ENCODE measurements at places on chromosomes 4 and X.

GRCh38 chr4:152094970-152095700 lies 334.3 kb upstream of the GATB start:
- DNase-seq, result no peak

- peak; percentile 1 for DNase-seq
These were observed 744.5 kb upstream of the FAM241A start for GRCh38 chr4:111400741-111401140.

GRCh38 chrX:129461801-129462456 lies 61.4 kb downstream of the SMARCA1 start:
- DNase-seq, result no peak

GRCh38 chr4:46931981-46932380 lies 22.9 kb upstream of the COX7B2 start:
- DNase-seq, result no peak

DNA sequence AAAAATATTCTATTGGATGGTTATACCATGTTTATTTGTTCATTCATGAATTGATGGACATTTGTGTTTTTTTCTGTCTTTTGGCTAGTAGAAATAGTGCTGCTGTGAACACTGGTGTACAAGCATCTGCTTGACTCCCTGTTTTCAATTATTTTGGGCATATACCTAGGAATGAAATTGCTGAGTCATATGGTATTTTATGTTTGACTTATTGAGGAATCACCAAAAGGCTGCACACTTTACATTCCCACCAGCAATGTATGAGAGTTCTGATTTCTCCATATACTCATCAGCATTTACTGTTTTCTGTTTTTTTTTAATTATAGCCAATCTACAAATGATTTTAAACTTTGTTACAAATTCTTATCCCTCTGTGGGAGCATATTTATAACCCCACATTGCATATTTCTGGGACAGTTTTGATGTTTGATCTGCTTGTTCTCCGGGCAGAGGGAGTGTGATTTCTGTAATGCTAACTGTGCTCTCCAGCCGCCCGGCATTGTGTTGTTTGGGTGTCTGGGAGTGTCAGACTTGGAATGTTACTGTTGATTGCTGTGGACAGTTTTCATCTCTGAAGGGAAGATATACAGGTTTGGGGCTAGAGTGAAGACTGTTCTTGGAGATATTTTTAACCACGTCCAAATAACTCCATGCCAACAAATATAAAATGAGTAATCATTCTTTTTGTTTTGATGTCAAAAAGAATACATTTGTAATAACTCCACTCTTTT lies 60.5 kb upstream of the PGRMC2 start:
- DNase-seq, result no peak

DNA sequence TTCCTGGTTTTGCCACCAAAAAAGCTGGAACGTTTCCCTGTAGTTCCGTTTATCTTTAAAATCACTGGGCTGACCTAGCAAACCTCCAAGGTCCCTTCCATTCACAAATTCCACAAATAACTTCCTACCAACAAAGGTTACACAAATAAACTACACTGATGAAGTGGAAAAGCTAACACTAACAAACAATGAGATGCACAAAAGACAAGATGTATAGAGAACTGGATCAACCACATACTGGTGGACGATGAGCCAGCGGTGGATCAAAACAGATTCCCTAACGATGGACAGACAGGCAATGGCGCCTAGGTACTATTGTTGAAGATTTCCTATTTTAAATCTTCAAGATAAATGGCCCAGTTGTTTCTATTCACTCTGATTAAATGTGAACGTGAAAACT lies 15.5 kb downstream of the AFAP1 start:
- no peak for DNase-seq

DNA sequence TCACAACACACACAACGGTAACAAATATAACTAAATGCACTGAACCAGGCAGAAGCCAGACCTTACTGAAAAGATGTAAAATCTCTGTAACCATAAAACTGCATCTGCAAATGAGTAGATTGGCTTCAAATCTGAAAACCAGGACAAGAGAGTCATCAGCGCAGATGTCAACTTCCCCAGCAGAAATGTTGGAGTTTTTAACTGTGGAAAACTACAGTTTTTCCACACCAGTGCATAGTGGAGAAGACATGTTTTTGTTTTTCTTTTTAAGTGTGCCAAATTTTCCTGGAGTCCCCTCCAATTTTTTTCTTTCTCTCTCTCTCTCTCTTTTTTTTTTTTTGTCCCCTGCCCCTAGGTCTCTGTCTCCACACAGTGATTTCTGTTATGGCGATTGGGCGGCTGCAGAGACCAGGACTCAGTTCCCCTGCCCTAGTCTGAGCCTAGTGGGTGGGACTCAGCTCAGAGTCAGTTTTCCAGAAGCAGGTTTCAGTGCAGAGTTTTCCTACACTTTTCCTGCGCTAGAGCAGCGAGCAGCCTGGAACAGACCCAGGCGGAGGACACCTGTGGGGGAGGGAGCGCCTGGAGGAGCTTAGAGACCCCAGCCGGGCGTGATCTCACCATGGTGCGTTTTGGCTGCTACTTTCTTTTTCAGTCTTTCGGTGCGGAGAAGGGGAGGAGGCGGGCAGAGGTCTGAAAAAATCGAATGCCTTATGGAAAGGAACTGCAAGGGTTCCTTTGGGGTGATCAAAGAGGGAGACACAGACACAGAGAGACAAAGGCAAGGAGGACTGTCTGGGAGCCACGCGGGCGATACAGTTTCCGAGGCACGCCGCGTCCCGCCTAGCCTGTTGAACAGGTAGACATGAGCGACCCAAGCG lies at the start of gene GUCY1A1:
Gene GUCY1A1 (plus strand): TSS at position 505 of the 878 bp plus-strand sequence. CDS start 30,020 bp downstream, outside the sequence.
- DNase-seq, result no peak

DNA sequence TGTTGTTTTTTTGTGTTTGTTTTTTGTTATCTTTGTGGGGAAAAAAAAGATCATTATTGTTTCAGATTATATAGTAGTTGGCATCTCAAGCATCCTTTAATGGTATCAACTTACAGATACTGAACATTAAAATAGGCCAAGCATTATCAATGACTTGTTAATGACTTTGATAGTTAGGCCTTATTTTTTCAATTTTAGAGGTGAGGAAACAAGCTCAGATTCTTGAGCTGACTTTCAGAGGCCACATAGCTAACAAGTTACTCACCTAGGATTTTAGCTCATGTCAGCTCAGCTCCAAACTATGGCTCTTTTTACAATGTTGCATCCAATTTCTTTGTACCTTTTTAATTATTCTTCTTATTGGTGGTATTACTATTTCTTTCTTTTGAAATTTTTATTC lies 471 bp upstream of the PLAC8 start:
- no peak for DNase-seq

DNA sequence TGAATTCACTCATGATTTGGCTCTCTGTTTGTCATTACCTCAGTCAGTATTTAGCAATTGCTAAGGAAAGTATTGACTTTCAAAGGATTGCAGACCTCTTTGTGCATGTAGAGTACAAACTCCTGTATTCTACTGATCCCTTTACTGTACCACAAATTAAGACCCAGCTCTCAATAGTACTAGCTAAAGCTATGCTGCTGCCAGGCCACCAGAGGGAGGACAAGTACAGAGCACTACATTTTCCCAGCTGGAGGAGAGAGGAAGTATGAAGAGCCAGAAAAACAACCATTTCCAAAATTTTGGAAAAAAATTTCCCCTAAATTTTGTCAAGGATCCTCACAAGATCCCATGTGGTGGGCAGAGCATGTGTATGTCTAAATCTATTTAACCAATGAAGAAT lies 175.0 kb upstream of the MTMR8 start:
- no peak for DNase-seq

DNA sequence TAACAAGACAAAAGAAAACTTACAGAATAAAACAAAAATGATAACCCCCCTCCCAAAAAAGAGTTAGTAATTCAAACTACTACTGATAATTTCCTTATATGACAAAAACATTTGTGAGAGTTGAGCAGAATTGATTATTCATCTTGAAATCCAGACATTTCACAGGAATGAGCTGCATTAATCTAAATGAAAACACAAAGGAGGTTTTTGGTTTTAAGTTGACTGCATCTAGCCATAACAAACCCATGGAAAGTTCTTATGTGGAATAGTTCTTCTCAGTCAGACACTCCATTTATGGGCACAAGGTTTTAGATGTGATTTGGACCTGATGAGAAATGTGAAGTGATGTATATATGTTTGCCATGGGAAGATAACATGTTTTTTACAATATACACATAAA lies 95.4 kb downstream of the VCX2 start:
- DNase-seq, result no peak

DNA sequence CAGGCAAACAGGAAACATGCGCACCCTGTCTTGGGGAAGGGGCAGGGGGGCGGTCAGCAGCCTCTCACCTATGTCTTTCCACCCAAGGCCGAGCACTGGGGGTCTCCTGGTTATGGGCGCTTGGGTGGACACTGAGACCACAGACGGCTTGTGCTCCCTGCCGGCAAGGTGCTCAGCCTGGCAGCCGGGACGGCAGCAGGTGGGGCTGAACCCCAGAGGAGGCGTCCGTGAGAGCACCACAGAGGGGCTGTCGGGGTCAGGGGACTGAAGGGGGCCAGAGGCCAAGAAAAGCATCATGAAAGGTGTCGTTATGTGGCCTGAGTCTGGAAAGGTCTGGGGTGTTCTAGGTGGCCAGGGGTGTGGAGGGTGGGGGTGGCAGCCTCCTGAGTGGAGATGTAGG lies 19.6 kb downstream of the DOK7 start:
- no peak for DNase-seq

DNA sequence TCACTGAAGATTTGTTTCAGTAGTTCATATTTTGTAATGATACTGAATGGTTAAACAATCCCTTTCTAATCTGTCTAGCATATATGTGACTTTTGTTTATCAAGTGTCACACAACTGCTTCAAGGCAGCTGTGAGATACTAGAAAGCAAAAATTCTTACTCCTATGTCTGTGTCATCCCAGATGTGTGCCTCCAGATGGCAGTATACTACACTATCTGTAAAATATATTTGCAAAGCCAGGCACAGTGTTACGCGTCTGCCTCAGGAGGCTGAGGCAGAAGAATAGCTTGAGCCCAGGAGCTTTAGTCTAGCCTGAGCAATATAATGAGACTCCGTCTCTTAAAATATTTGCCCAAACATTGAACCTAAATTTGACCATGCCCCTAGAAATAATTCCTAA lies 4.0 kb downstream of the NUDT10 start:
- no peak for DNase-seq

GRCh38 chrX:133741303-133741702 lies 244.1 kb downstream of the GPC3 start:
- DNase-seq, result no peak

DNA sequence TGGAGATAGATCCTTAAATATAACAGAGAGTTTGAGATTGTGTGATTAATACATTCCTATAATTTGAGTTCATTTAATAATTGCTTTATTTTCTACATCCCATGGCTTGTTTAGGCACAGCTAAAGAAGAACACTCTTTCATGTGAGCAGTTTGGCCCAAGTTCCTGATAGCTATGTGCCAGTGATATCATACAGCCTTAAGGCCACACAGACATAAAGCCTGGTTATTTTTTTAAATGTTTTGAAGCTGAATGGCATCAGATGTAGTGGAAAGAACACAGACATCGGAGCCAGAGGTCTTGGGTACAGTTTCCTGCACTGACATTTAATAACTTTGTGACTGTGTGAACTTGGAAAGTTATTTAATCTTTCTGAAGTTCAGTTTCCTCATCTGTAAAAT lies 7.0 kb upstream of the NDNF start:
- no peak for DNase-seq

- no peak for DNase-seq
These were observed 23.5 kb downstream of the GAB3 start for GRCh38 chrX:154727418-154727817.

GRCh38 chr4:107212565-107212964 lies 176.5 kb upstream of the DKK2 start:
- DNase-seq, result no peak

- DNase-seq, result no peak
These were observed 100.9 kb downstream of the TTC29 start for GRCh38 chr4:146844761-146845160.

GRCh38 chr4:72300126-72300525 lies 268.3 kb downstream of the NPFFR2 start:
- DNase-seq, result no peak

DNA sequence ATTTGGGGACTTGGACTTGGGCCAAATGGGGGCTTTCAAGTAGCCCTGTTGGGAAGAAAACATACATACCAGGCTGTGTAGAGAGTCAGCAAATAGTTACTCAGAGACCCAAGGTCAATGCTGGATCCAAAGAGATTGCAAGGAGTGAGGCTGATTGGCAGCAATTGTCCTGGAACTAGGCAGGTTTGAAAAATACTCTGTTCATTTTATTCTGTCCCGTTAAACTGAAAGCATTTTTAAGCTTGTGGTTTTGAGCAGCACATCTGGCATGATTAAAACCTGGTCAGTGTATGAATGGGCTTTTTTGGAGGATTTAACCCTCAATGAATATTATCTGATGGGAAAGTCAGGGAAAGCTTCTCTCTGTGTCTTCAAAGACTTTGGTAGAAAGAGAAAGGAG lies 294.3 kb upstream of the BOD1L1 start:
- no peak for DNase-seq

GRCh38 chr4:88109123-88109881 lies 49.1 kb downstream of the ABCG2 start:
- no peak for DNase-seq

DNA sequence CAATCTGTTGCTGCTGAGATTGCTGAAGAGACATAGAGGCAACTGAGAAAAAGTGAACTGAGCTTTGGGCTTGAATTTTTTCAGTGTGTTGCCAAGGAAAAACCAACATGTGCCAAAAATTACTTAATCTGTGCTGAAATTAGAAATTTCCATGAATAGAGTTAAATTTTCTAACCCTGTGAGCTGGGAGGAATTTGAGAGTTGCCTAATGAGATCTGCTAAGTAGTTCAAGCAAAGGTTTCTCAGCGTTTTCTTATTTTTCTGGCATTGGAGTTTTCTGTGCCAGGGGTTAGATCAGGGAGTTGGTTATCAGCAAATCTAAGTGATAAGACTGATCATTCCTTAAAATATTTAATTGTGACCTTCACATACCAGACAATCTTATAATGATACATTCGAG lies 457.5 kb upstream of the GNPDA2 start:
- no peak for DNase-seq

GRCh38 chr4:159062381-159062780 lies 40.5 kb upstream of the RAPGEF2 start:
- no peak for DNase-seq

DNA sequence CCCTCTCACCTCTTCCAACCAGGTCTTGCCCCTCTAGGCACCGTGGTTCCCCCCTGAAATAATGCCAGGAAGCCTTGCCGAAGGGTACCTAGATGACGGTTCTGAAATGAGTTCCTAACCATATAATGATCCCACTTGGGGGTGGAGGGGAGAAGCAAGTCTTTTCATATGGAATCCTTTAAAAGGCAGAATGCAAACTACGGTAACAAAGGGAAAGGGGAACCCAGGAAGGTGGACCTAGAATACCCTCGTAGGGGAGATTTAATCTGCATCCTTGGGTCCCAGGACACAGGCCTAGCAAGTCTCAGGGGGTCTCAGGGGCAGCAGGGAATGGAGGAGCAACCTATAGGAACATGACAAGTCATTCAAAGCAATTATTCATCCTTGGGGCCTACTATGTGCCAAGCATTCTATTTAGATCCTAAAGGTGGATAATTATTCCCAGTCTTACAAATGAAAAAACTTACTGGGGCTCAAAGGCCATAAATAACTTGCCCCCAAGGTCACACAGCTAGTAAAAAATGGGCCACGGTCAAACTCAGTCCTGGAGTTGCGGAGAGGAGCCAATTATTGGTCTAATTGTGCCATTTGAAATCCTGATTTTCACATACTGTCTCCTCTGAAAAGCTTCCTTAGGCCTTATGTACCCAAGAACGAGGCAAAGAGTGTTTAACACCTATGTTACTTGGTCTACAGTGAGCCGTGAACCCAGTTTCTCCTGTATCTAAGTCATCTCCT lies 8.8 kb downstream of the BCOR start:
- DNase-seq, result no peak

GRCh38 chrX:111823128-111823527 lies 52.9 kb upstream of the TRPC5OS start:
- peak; percentile 10 for DNase-seq

Measured in NCI-H2171 (cell line).